Activated CD8-positive, alpha-beta T cell treated with anti-CD3 and anti-CD28 coated beads, Interleukin-2, amount 10 ng/mL, durations not matched to agents 7 days and 5 days (primary cell): ENCODE measurements at places on chromosomes 4 and X. TPM values are rescaled to one million over a fixed set of nuclear protein-coding genes. Genes with fewer than 3 reads are reported as not detected.

CACNA1F gene
- total RNA-seq, result 0.11 TPM

DMP1 gene
- not detected for total RNA-seq

XAGE2 gene
- not detected for total RNA-seq

CT45A5 gene
- total RNA-seq, result not detected

HPSE gene
- 19.0 TPM for total RNA-seq

RAI2 gene
- total RNA-seq, result not detected

AKAP14 gene
- not detected for total RNA-seq

EDA2R gene
- total RNA-seq, result 2.7 TPM

CSAG1 gene
- total RNA-seq, result not detected

NXF2 gene
- not detected for total RNA-seq

ZAR1 gene
- total RNA-seq, result not detected

USP17L15 gene
- not detected for total RNA-seq

RASGEF1B gene
- 2.4 TPM for total RNA-seq
